ENCODE measurements at places on chromosomes 7 and 10.

- DNase-seq: no peak
Measured at GRCh38 chr10:30190577-30191552, 131.5 kb upstream of the JCAD start.

- no peak for DNase-seq
Measured at GRCh38 chr7:104093127-104093526, 103.7 kb upstream of the RELN start.

GRCh38 chr10:130357951-130358350, 221.8 kb downstream of the GLRX3 start:
- DNase-seq: no peak

DNA sequence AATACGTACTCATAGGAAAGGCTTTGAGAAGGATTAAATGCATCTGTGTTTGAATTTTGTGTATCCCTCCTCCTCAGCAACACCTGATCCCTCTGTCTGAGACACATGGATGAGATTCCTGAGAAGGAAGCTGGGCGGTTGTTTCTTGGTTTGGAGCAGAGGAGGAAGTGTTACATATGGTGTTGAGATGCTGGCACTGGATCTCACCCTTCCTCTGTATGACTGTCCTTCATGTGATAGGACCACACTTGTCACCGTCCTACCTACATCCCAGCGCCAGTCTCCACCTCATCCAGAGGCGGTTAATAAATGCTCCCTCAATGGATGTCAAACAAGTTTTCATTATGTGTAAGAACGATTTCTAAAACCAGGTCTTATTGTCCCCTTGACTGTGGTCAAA, 49.4 kb upstream of the KLF6 start:
- DNase-seq: no peak

GRCh38 chr10:90007226-90007625, 305.8 kb downstream of the KIF20B start:
- no peak for DNase-seq

- DNase-seq: no peak
Measured at GRCh38 chr10:98252464-98252863, 15.5 kb downstream of the LOXL4 start.

GRCh38 chr10:34241226-34242000, 573.7 kb downstream of the PARD3 start:
- no peak for DNase-seq

DNA sequence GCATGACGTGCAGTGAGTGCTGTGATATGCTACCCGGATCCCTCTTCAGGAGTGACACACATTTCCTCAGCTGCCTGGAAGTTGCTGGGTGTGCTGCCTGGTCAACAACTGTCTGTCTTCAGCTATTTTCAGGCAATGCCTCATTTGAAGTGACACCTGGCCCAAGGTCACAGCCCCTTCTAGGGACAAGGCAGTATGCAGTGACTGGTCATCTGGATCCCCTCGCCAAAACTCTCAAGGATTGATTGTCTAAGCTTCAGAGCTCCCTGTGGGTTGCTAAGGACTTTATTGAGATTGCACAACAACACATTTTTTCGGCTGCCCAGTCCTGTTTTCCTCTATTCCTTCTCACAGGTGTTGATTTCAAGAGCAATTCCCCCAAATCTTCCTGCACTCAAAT, 108.8 kb downstream of the GNAI1 start:
- no peak for DNase-seq

GRCh38 chr7:108463613-108464012, 7.4 kb upstream of the NRCAM start:
- no peak for DNase-seq

- DNase-seq: peak; percentile 36
Measured at GRCh38 chr7:17298840-17299482, 509 bp downstream of the AHR start.

DNA sequence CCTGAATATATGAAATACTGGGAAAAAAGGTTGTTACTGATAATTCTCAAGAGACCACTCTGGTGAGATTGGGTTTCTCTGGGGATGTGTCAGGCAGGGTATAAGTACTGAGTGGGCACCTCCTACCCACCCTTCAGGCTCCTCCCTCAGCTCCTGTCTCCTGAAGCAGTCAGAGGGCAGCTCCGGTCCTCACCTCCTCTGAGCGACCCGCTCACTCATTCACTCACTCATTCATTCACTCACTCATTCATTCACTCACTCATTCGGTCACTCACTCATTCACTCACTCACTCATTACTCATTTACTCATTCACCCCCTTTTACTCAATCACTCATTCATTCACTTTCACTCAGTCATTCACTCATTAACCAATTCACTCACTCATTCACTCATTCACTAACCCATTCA, 6.9 kb upstream of the PFKP start:
- DNase-seq: no peak

GRCh38 chr7:96675548-96675947, 34.1 kb downstream of the SEM1 start:
- DNase-seq: no peak

DNA sequence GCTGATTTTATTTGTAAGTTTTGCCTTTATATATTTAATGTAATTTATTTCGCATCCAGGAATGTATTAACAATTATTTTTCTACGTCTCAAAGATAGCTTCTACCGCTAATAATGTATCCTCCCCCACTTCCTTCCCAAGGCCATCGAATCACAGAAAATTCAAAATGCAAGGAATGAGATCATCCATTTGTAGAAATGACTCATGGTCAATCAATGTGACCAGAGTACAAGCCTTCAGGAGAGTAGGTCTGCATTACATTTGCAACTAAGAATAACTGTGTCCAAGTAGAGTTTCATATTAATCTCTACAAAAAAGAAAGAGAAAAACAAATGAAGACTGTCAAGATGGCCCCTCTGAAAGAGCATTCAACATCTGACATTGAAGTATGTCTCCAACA, 205.9 kb upstream of the PHF14 start:
- no peak for DNase-seq

DNA sequence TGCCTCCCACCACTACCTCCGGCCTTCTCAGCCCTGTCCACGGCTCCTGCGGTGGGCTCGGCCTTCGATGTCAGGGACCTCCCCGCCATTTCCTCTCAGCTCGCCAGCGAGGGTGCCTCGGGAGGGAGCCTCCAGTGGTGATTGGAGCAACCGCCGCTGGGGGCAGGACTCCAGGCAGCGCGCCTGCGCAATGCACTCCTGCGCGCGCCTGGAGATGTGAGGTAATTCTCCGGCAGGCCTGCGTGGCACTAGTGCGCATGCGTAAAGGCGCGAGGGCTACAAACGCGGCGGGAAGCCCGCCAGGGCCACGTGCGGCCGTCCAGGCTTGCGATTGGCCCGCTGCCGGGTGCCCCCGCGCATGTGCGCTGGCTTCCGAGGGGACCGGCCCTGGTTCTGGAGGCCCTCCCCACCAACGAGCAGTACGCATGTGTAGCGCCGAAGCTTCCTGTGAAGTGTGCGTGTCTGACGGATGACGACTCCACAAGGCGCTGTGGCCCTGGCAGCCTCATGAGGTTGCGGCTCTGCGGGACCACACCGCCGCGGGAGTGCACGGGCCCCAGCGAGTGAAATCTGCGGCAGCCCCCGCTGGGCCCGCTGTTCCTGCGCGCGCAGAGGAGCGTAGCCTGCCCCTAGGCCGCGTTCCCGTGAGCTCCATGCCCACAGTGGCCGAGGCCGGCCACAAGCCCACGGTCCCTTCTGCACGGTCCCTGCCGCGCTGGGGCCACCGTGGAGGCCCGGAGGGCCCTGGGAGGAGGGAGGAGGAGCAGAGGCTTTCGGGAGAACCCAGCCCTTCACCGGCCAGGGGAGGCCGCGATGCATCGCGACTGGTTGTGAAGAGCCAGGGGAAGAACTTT, at the start of gene SYCE1:
SYCE1 (minus strand) TSS at position 143 of the 854 bp plus-strand sequence; CDS start at position 89, 54 bp downstream.
- no peak for DNase-seq

GRCh38 chr10:44467900-44468299, 83.0 kb upstream of the CXCL12 start:
- DNase-seq: no peak

DNA sequence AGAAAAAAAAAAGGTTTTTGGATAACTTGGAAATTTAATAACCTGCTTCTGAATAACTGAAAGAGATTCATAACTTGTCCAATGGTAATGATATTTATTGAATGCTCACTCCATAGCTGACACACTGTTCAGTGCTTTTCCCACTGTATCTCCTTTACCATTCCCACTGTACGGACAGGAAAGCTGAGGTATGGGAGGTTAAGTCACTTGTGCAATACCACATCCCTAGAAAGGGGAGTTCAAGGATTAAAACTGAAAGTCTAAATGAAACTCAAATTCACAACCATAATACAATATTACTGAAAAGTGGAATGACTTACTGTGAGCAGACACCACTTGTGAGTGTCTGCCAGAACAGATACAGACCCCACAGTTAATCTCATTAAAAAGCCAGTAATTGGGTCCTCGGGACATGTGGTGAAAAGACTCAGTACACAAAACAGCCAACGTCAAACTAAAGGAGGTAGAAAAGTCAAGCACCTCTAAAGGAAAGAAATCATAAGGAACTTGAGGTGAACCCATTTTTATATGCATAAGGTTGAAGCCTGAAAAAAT, 13.8 kb upstream of the RHOBTB1 start:
- no peak for DNase-seq

- DNase-seq: no peak
Measured at GRCh38 chr10:7098160-7098762, 312.6 kb downstream of the SFMBT2 start.

DNA sequence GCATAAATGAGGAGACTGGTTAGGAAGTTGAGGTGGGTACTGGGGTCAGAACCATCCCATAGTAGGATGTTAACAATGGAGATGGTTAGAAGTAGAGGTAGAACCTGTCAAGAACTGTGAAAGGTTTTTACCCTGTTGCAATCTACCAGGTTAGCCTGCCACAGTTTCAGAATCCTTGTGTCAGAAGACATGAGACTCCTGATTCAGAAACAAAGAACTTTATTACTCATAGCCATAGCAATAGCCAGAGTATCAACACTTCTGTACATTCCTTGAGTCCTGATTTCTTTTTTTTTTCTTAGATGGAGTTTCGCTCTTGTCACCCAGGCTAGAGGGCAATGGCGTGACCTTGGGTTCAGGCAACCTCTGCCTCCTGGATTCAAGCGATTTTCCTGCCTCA, 200.9 kb downstream of the GRM3 start:
- DNase-seq: no peak

- no peak for DNase-seq
Measured at GRCh38 chr7:55053651-55054571, 35.1 kb downstream of the EGFR start.

DNA sequence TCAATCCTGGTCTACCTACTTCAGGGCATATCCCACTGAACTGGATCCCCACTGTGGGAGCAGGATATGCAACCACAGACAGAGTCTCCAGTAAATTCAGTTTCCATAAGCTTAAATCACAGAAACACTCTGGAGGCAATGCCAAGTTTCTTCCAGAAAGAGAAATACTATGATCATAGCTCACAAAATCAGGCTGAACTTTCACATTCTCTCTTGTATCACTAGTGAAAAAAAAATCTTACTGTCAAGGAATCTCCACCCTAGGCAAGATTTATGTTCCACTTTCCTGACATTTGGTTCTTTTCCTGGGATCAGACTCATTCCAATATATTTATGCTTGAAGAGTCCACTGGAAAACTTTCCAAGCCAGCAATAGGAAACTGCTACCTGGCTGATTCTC, 749.0 kb downstream of the SUGCT start:
- no peak for DNase-seq

GRCh38 chr10:11379771-11380170, 231.7 kb downstream of the USP6NL start:
- DNase-seq: no peak

GRCh38 chr10:12031404-12031803, 11.2 kb downstream of the UPF2 start:
- DNase-seq: no peak

GRCh38 chr7:6106140-6106904, 75.1 kb downstream of the ANKRD61 start:
- DNase-seq: no peak

- DNase-seq: no peak
Measured at GRCh38 chr10:70481831-70482530, 3.4 kb downstream of the PALD1 start.

GRCh38 chr7:109049366-109049765, 479.7 kb downstream of the DNAJB9 start:
- DNase-seq: no peak

DNA sequence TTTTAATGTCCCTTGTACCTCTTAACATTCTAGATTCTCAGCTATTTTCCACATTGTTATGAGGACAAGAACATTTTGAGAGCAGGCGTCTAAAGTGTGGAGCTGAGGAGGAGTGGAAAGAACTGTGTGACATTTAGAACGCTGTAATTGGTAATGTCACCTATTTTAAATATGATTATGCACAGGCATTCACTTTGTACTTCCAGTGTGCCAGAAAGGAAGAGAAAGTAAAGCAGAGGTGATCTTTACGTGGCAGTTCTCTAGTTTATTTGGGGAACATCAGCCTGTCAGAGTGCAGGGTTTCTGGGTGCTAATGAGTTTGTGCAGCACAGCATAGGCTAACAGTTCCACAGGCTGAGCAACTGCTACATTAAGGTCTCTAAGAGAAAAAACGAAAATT, 498.4 kb upstream of the POM121L12 start:
- DNase-seq: no peak

DNA sequence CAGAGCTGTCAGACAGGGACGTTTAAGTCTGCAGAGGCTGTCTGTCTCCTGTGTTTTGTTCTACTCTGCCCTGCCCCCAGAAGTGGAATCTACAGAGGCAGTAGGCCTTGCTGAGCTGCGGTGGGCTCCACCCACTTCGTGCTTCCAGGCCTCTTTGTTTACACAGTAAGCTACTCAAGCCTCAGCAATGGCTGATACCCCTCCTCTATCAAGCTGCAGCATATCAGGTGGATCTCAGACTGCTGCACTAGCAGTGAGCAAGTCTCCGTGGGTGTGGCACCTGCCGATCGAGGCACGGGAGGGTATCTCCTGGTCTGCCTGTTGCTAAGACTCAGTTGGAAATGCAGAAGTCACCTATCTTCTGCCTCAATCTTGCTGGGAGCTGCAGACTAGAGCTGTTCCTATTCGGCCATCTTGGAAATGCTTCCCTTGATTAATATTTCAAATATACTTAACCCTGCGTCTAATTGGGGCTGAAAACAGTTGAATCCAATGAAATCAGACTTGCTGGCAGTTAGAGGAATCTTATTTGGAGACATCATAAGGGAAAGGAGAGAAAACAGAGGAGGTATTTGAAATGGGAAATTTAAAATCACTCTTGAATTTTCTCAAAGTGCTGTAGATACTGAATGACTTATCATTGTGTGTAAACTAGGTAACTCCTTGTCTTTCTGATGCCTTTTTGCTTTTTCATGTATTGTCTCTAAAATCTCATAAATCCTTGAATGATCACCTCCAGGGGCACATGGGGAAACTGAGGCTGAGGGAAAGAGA, 13.8 kb upstream of the CYP3A5 start:
- DNase-seq: no peak

GRCh38 chr10:49610114-49610457, at the start of gene SLC18A3:
Gene SLC18A3, plus strand, starts transcription at chr10:49610310. Its CDS starts 431 bp downstream, at chr10:49610741.
- DNase-seq: no peak

GRCh38 chr7:134936893-134937510, 49.3 kb upstream of the AGBL3 start:
- no peak for DNase-seq
